Endothelial cell (in vitro differentiated cells): ENCODE measurements at places on chromosomes 3 and 15. TPM values are rescaled to one million over a fixed set of nuclear protein-coding genes. Genes with fewer than 3 reads are reported as not detected.

Gene CHRNA7
- 2.3 TPM for total RNA-seq

Gene GOLGA8G
- total RNA-seq = not detected

Gene HYAL1
- 1.6 TPM for total RNA-seq

Gene AHSG
- not detected for total RNA-seq

Gene CPLX3
- total RNA-seq = not detected

Gene CNTN6
- total RNA-seq = not detected

Gene ROPN1
- total RNA-seq = not detected

Gene CACNA1D
- 208 TPM for total RNA-seq

Gene PCLAF
- 7.0 TPM for total RNA-seq
